ENCODE measurements at places on chromosomes 12 and 14.

GRCh38 chr12:102540815-102541385, 60.5 kb upstream of the IGF1 start:
- no peak for DNase-seq

GRCh38 chr14:31692376-31692781, 131.2 kb downstream of the NUBPL start:
- no peak for DNase-seq

DNA sequence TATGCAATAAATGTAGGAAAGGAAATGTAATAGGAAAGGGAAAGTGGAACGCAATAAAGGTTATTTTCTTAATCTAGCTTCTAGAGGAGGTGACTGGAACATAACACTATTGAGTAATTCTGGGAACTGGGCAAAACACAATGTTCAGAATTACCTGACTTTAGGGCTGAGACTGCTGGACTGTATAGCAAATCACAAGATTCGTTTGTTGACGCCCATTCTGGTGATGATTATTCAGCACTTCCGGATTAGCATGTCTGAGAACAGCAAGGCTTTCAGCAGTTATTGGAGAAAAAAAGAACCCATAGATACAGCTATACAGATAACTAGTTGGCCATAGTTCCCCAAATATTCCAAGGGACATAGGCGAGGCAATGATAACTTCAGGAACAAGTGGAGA, 2.3 kb upstream of the KLRD1 start:
- DNase-seq, result no peak

GRCh38 chr12:15116086-15116485, 105.1 kb downstream of the RERG start:
- no peak for DNase-seq

- DNase-seq, result no peak
Measured at GRCh38 chr14:73211251-73212040, 25.9 kb upstream of the PAPLN start.

GRCh38 chr12:115504306-115505290, 772.9 kb downstream of the MED13L start:
- DNase-seq, result no peak

DNA sequence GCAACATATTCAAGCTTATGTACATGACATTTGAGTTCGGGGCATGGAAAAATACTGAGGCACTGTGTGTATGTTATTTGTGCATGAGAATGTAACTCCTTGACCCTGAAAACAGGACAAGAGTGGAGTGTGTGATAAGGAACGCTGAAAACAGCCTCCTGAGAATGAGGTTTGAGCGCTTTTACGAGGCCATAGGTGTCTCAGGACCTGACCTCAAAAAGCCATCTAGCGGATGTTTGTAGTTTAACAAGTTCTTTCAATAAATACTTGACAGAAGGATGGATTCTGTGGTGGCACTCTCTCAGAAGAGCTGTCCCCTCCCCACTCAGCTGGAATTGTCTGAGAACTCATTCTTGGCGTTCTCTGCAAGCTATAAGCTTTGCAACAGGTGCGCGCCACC, 350.5 kb upstream of the TMTC1 start:
- DNase-seq, result no peak

GRCh38 chr12:87157791-87158190, 871.4 kb downstream of the C12orf50 start:
- DNase-seq, result no peak

DNA sequence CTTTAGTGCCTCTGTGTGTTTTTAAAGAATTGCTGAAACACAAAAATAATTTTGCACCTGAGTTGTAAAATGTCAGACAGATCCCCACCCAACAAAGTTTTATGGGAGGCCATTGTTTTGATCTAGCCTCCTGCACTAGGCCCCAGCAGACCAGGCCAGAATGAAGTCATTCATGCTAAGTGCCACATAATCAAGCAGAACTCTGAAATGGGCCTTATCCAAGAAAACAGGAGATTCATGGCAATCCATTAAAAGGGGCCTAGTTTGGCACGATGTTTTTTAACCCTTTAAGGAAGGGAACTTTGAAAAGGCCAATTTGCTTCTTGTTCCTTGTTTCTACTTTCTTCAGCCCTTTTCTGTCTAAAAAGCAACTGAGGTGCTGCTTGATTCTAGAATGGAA, 260.9 kb downstream of the ITPR2 start:
- no peak for DNase-seq

DNA sequence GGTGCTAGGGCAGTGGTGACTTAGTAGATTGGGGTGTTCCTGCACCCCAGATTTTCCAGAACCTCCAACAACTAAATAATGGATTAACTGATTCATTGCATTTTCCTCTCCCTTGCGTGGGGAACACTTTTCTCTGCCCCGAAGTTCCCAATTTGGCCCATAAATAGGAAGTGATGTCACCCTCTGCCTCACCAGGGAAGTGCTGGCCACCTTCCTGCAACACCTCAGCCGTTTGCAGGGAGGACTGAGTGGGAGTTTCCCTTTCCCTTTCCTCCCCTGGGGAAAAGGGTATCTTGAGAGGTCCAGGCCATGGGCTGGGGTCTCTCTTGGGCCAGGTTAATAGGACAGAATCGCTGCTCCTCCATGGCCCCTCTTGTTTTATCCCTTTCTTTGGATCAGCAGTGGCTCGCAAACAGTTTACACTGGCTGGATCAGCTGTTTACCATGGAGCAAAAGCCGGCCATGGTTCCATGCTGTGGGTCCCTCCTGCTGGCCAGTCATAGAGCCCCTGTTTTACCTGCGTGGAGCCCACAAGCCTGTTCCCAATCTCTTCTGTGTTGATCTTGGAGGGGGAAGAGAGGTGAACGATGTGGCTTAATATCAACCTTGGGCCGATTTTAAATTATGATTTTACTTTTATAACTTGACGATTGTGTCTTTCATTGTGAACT, 91.6 kb upstream of the VRK1 start:
- no peak for DNase-seq

DNA sequence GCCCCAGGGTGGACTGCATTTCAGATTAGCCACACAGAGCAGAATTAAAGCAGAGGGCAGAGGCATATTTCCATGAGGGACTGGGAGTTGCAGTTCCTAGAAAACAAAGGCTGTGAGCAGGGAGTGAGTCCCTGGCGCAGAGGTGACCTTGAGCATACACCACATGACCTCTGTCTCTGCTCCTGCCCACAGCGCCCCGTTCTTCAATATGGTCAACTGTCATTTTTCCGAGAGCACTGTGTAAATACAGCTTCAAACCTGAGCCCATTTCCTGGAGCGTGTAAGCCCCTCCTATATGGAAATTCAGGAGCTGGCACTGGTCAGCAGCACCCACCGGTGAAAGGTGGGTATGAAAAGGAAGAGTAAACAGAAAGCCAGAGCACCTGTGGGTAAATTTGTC, 192.2 kb upstream of the PELI2 start:
- no peak for DNase-seq

DNA sequence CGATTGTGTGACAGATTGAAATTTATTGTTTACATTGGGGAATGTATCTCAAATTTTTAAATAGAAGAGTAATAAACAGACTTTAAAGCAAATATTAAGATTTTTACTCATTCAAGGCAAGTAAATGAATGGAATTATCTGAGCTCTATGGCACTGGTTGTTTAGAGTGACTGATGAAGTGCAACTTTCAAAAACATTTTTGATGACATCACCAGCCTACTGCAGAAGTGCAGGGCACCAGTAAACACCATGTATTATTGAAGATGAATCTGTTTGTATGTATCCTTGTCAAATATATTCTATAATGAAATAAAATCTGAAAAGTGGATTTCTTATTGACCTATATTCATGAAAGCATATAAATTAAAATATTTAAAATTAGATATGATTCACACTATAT, 124.0 kb upstream of the EVL start:
- no peak for DNase-seq

DNA sequence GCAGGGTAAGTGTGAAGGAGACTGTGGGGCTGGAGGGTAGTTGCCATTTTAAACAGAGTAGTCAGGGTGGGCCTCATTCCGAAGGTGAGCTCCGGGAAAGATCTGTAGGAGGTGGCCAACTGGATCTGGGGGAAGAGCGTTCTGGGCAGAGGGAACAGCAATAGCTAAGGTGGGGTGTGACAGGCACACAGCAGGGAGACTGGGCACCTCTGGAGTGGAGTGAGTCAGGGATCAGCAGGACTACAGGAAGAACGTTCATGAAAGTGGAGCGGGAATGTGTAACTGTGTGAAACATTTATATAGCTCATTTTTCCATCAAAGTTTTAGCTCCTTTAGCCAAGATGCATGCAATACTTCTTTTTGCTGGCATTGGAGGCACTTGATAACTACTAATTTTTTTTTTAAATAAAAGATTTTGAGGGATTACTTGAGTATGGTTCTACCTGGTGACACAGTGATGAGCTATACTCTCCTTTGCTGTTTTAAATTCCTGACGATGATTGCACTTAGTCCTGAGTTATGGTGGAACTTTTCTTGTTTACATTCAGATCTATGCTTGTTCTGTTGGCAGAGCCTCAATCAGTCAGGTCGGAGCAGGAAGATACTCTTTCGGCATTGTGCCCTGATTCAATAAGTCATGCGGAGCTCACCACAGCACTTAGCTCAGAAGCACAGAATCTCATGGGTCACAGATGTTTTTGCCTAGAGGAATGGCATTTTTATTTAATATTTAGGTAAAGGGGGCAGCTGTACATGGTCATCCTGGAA, 106.4 kb downstream of the WIF1 start:
- no peak for DNase-seq

- DNase-seq, result no peak
Measured at GRCh38 chr12:125254856-125255255, 189.6 kb downstream of the AACS start.

- DNase-seq, result no peak
Measured at GRCh38 chr14:37197421-37198272, at the start of gene MIPOL1. Gene MIPOL1, plus strand, starts transcription at chr14:37197937. Its CDS starts 49,952 bp downstream, at chr14:37247889.

DNA sequence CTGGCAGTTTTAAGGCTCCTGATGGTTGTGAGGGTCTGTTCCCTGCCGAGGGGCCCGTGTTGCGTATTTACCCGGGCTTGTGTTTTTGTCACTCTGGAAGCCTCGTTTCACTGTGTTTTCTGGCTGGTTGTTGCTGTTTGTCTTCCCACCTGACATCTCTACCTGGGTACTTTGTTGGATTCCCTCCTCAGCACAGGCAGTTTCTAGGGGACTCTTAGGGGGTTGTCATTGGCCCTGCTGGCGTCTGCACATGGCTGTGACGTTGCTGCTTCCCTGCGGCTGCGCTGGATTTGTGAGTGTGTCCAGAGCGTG, 6.4 kb downstream of the FBRSL1 start:
- no peak for DNase-seq

DNA sequence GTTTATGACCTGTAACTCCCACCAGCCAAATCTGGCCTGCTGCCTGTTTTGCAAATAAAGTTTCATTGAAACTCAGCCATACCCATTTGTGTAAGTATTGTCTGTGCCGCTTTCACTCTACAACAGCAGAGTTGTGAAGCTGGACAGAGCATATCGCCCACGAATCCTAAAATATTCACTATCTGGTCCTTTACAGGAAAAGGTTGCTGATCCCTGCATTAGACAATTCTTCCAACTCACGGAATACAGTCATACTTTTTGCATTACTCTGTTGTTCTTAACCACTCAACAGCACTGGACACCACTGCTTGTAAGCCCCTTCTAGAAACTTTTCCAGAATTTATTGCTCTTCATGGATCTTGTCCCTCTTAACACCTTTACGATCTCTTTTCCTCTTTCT, 435.4 kb downstream of the EGLN3 start:
- no peak for DNase-seq

GRCh38 chr12:33834672-33835071, 187.6 kb upstream of the ALG10 start:
- no peak for DNase-seq

DNA sequence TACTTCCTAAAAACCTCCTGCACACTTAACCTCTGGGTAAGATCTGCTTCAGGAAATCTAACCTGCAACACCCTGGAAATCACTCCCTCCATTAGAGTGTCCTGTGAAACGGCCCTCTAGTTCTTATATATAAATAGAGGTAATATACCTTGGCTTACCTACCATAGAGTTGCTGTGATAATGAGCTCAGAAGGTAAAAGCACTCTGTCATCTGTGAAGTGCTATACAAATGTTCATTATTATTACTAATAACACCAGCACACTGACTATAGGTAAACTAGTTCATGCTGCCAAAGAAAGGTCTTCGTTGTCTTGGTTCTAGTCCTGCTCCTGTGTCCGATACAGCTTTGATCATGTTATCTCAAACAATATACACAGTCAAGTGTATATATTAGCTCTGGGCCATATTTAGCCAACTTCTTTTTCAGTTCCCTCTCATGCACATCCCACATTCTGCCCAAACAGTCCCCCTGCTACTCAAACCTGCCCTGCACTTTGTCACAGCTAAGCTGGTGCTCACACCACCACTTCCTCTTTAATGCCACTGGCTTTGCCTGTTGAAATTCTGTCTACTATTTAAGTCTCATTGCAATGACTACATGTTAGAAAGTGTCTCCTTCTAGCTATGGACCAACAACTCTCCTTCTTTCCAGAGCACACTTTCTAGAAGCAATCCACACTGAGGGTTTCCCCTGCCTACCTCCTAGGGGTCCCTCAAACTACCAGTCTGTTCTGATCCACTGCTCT, 5.1 kb downstream of the E2F7 start:
- no peak for DNase-seq

DNA sequence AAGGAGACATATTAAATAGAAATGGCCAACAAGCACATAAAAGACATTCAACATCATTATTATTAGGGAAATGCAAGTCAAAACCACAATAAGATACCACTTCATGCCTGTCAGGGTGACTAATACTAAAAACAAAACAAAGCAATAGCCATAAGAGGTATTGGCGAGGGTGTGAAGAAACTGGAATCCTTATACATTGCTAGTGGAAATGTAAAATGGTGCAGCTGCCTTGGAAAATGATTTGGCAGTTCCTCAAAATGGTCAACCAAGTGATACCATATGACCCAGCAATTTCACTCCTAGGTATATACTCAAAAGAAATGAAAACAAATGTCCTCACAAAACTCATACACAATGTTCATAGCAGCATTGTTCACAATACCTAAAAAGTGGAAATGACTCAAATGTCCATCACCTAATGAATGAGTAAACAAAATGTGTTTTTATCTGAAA, 27.0 kb downstream of the GPR135 start:
- no peak for DNase-seq

DNA sequence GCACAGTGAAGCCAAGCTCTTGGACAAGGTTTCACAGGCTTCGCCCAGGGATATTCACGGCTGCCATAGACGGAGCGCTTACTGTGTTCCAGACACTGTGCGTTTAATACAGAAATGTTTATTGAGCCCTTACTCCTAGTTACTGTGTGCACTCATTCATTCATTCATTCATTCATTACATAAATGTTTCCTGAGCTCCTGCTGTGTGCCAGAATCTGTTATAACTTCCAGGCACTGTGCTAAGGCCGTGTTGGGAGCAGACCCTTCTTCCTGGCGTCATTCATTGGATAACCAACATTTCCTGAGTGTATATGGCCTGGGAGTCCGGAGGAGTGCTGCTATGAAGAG, 760 bp upstream of the MED13L start:
- DNase-seq, result no peak

- no peak for DNase-seq
Measured at GRCh38 chr12:132245521-132246101, 83.8 kb downstream of the GALNT9 start.

DNA sequence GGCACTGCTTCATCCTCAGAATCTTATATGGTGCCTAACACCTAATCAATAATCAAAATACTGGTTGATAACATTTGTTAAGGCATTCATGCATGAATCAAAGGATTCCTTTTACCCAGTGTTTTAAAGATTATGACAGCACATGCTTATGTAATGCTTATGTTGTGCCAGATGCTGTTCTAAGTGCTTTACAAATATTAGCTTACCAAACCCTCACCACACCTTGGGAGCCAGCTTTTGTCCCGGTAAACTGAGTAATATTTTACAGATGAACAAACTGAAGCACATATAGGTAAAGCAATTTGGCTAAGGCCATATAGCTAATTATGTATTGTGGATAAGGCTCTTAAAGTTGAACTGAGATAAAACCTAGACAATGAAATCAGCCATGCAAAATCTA, 209.2 kb downstream of the ALX1 start:
- DNase-seq, result no peak

Data from T-helper 9 cell (primary cell).